ENCODE measurements at places on chromosomes 6 and 20.

DNA sequence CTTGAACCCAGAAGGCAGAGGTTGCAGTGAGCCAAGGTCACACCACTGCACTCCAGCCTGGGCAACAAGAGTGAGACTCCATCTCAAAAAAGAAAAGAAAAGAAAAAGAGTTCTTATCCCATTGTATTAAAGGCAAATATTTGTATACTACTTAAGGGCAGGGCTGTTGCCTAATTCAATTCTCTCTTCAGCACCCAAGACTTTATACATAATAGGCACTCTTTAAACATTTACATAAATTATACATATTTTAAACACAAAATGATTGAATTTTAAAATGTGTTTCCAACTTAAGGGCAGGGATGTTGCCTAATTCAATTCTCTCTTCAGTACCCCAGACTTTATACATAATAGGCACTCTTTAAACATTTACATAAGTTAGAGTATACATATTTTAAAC is 424.3 kb upstream of the ARID1B start:
- no peak for DNase-seq

DNA sequence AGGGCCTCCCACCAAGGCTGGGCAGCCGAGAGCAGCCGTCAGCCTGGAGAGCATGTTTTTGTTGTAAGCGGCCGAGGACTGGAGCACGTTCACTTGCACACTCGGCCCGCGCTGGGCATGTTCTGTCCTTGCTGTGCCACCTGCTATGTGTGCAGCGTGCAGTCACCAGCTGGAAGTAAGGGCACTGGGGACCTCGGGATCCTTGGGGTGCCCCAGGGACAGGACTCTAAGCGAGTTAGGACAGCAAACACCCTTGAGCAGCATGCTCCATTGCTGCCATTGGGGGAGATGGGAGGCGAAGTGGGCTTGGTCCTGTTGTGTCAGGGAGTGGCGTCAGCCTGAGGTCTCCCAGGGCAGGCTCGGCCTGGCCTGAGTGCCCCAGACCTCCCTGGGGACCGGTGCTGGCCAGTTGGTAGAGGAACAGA is 18.6 kb downstream of the DYNLT1 start:
- no peak for DNase-seq

- DNase-seq: no peak
Measured at GRCh38 chr20:50372770-50373088, 137.5 kb upstream of the PTPN1 start.

DNA sequence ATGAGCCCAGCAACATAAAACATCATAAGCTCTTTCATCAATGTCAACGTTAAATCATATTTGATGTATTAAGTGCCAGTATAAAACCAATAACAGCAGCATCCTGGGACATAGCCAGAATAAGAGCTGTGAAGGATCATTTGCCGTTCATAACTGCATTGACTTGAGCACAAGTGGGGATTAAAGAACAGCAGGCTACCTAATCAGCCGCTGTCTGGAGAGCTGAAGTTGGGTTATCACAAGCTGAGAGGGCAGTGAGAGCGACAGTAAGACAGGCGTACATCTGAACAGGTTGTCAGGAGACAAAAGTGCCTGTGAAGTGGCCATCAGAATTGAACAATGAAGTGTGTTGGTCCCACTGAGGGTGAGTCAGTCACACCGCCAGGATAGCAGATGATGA is 269.6 kb downstream of the GRIK2 start:
- DNase-seq: no peak

GRCh38 chr6:148617530-148617929 is 129.3 kb upstream of the UST start:
- no peak for DNase-seq

DNA sequence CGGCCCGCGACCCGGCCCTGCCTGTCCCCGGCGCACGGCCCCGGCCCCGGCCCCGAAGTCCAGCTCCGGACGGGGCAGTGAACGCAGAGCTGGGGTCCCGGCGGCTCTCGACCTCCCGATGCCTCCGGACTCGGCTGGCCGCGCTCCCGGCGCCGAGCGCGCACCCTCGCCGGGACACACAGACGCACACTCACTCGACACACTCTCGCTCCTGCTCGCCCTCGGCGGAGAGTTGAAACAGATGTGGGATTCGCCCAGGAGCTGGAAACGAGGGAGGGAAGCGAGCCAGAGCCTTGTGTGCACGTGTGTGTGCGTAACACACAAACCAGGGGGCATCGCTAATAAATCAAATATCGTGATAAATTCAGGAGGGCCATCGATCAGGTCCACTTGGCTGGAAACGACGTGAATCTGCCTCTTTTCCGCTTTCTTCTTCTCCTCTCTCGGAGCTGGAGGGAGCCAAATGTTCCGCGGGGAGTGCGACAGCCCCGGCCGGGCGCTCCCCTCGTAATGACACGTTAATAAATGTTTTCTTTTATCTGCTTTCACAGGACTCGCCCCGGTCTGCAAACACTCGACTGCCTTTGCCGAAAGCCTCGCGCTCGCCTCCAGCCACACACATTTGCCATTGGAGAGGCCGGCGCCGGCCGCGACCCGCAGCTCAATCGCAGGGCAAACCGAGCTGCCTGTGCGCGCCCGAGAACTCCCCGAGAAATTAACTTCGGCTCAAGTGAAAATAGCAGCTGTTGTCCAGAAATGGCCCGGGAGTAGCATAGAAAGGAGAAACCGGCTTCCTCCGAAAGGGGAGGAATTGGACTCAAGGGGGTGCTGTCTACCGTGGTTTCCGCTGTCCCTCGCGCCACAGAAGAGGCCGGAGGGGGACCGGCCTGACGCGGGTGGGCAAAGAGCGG is 828 bp upstream of the SULF2 start:
- no peak for DNase-seq

- DNase-seq: no peak
Measured at GRCh38 chr6:138594758-138595140, 95.5 kb upstream of the NHSL1 start.

DNA sequence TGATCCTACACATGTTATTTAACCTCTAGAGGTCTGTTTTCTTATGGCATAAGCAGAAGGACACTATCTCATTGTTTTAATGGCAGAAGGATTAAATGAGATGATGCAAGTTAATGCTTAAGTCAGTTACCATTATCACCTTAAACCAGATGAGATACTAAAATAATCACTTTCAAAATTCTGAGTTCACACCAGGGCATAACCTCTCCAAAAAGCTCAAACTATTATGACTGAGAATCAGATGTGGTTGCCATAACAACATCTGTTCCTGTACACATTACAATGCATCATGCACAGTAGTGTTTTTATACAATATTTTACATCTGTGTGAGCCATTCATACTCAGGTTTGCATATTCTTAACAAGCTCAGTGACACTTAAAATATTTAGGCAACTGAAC is 10.2 kb downstream of the ADNP start:
- no peak for DNase-seq

- DNase-seq: no peak
Measured at GRCh38 chr20:16555754-16556153, 17.5 kb downstream of the KIF16B start.

DNA sequence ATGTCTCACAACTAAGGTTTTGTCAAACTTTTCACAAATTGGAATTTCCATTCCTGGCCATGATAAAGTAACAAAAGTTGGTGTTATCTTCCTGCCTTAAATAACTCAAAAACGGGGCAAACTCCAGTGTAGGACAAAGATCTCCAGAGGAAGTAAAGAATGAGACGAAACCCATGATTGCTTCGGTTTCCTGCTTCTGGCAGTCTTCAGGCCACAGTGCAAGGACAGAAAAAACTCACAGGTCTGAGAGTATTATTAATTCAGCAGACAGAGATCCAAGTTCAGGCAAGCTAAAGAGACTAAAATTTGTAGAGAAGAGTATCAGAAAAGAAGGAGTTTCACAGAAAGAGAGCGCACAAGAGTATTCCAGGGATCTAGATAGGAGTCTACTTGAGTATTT is 64.8 kb upstream of the RCAN2 start:
- no peak for DNase-seq

GRCh38 chr6:45026003-45026516 is 302.1 kb upstream of the RUNX2 start:
- no peak for DNase-seq

- DNase-seq: no peak
Measured at GRCh38 chr6:98560418-98560817, 274.0 kb upstream of the POU3F2 start.

GRCh38 chr6:148316308-148316707 is 26.3 kb upstream of the SASH1 start:
- no peak for DNase-seq
